Activated CD4-positive, alpha-beta T cell treated with anti-CD3 and anti-CD28 coated beads for 36 hours (primary cell): ENCODE measurements at places on chromosomes 5 and 9.

DNA sequence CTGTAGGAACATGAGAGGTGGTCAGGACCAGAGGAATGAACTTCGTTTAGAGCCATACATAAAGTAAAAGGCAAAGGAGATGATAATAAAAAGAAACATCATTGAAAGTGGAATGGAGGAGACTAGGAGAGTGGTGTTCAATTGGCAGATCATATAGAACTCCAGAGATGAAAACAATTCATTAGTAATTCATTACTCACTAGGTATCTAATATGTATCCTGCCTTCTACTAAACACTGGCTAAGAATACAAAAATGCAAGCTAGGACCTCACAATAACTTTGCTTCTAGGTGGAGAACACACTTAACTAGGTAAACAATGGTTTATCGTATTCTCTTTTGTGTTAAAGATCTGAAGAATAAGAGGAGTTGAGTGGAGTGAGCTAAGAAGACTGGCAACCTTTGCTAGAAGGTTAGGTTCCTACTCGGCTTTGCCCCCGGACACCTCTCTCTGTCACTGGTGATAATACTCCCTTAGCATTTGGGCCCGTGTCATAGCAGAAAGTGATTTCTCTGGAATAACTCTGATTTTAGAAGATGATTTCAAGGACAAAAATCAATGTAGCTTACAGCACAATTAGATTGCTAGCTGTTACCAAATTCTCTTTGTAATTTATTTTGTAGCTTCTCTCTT lies 88.6 kb upstream of the IFNE start:
- no peak for DNase-seq

DNA sequence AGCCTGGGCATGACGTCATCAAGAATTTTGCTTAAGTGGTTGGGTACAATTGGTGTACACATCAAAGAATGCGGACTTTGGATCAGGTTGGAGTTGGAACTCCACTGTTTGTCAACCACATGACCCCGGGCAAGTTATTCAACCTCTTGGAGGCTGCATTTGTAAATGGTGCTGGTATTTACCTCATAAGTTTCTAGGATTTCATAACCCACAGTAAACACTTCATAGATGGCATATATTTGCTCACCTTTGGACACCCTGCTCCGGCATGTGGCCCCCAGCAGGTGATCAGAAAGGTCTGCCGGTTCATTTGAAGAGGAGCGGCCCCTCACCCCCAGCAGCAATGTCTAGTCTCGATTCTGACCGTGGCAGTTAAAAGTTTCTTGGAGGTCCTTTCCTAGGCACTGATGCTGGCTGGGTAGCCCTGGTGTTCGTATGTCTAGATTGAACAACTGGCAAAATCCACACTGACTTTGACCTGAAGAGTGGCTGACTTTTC lies 60.6 kb downstream of the IL6ST start:
- no peak for DNase-seq

DNA sequence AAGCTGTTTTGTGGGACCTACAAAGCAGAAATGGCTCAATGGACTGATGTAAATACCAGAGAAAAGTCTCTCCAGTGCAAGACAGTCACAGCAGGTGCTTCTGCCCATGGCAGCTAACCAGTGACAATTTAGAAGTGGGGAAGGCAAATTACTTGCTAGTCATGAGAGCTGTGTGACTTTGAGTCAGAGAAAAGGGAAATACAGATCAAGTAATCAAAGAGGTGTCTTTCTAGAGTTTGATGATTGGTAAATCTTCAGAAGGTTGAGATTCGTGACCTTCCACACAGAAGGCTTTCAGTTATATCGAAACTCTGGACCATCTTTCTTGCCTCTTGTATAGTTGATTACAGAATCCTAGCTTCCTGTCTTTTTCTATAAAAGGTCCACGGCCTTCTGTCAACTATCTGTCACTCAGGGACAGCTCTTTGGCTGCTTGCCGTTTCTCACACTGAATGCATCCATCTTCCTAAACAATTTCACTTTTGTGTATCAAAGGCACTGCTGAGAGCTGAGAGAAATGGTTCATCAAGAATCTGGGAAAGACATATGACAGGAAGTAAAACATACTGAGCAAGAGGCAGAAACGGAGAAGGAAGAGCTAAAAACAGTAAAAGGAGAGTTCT lies 993.9 kb upstream of the ACO1 start:
- no peak for DNase-seq

DNA sequence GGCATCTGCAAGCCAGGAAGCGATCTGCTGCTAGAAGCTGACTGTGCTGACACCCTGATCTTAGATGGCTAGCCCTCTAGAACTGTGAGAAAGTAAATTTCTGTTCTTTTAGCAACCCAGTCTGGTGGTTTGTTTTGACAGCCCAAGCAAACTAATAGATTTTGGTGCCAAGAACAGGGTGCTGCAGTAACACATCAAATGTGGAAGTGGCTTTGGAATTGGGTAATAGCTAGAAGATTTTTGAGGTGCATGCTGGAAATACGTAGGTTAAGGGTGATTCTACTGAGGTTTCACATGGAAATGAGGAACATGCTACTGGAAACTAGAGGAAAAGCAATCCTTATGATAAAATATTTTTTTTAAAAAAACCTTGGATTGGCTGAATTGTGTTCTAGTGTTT lies 153.5 kb upstream of the SH3GL2 start:
- DNase-seq: no peak

DNA sequence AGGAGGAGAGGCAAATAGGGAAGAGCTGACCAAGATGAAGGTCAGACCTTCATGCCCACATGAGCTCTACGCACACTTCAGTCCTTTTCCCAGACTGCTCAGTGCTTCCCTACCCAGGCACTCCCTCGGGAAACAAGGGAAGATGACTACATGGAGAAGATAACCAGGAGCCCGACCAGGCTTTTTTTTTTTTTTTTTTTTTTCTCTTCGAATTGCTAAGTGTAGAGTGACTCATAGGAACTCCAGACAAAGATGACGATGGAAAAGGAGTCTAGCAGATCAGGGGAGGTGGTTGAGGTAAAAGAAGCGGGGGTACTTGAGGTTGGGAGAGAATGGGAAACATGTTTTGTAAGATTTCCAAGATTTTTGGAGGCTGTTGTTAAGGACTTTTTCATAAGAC lies 526.1 kb downstream of the BNC2 start:
- no peak for DNase-seq

- DNase-seq: no peak
Measured at GRCh38 chr5:80291761-80292160, 28.0 kb upstream of the SPZ1 start.

GRCh38 chr5:175131432-175131831 lies 312.6 kb downstream of the DRD1 start:
- DNase-seq: no peak

GRCh38 chr9:127370147-127370579 lies 26.8 kb upstream of the SLC2A8 start:
- no peak for DNase-seq

DNA sequence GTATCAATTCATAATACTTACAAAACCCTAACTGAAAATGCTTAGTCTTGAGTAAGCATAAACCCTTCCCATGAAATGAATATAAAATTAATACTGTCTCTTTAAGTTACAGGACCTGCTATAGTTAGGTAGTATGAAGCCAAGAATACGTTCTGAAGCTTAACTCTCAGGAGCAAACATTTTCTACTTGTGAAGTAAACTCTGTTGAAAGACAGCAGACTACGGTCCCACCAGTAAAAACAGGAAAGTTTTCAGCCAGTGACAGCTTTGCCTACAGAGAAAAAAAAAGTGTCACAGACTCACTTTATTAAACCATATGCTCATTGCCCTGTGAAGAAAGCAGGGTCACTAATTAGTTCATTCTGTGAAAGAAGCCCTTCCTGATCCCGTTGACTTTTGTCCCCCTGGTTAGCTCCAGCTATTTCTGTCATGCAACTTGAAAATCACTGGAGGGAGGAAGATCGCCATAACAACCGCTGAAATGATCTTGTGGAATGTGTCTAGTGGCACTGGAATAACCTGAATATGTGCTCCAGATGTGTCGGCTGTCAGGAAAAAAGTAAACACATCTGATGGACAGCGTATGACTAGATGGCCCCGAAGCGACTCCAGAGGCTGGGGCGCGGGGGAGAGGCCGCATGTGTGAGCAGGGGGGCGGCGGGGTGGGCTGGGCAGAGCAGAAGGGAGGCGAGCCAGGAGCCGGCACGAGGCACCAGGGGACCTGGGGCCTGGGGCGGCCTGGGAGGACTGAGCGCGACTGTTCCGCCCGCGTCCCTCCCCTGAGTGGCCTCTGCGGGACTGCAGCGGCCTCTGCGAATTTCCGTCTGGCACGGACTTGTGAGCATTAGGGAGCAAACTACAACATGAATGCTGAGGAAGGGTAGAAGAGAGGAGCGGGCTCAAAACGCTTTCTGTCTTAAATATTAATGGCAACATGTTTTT lies 41.9 kb downstream of the BNC2 start:
- DNase-seq: no peak

DNA sequence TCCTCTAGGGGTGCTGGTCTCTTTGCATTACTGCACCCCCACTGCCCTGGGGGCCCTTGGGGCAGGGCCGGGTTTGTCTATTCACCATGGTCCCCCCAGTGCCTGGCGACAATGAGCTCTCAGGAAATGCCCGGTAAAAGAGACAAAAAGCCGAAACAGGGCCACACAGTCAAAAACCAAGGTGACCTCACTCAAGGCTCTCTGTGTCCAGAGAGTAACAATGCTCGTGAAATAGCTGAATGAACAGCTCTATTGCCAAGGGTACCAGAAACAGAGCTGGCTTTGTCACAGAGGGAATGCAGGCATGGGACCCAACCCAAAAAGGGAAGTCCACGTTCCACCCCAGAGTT lies 16.0 kb downstream of the SH3PXD2B start:
- DNase-seq: no peak

- DNase-seq: peak; percentile 79
Measured at GRCh38 chr9:78439190-78439865, 142.4 kb downstream of the PSAT1 start.

GRCh38 chr5:134177369-134178095 lies 782 bp upstream of the SKP1 start:
- peak; percentile 29 for DNase-seq

GRCh38 chr5:173881811-173882575 lies 6.2 kb upstream of the CPEB4 start:
- DNase-seq: no peak

DNA sequence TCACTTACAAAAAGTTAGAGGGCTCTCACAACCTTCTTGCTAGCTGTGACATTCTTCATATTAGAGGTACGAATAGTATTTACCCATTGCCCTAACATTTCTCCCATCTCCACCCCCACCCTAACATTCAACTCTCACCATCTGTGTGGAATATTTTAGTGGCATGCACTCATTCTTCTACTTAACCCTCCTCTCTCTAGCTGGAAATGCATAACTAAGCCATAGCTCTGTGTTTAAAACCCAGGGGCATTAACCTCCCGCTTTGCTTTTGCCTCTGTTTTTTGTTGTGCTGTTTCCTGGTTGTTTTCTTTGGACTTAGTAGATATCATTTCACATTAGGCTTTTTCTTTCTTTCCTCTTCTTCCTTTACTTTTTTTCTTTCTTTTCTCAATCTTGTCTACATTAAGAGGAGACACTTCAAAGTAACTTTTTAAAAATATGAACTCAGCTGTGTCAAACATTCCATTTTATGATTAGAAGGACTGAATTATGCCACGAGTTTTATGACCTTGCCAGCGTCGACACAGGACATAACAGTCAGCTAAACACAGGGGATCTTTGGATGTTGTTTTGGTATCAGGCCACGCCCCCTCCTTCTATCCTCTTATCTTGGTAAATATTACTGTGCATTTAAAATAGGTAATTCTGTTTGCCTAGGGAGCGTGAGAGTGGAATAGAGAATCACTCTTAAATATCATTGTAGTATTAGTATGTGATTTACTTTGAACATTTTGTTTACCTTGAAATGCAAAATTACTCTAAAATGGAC lies 236.0 kb downstream of the CD180 start:
- DNase-seq: no peak
